ENCODE measurements at places on chromosomes 16 and 17.
A peak's percentile ranks its signal among the peaks of the same experiment; 100 is the strongest.

DNA sequence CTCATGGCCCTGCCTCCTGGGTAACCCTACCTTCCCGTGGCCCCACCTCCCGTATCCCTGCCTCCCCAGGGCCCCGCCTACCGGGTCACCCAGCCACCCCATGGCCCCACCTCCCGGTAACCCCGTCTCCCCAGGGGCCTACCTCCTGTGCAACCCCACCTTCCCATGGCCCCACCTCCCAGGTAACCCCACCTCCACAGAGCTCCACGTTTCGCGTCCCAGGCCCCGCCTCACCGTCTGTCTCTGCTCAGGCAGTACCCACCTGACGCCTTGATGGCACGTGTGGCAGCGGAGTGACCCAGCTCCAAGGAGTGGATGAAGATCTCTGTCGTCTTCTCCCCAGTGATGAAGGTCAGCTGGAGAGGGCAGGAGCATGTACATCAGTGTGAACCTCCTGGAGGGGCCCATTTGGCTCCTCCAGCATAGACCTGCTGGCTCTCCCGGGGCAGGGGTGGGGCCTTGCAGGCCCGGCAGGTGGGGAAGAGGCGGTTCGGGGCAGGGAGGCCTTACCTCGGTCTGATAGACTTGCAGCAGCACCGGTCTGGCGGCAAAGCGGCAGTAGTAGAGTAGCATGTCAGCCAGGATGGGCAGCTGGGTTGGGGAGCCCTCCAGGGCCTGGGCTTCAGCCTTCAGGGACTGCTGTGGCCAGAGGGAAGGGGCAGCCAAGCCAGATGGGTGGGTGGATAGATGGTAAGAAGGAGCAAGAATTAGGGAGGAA lies 18.7 kb upstream of the PIK3R6 start:
- DNase-seq, result no peak

DNA sequence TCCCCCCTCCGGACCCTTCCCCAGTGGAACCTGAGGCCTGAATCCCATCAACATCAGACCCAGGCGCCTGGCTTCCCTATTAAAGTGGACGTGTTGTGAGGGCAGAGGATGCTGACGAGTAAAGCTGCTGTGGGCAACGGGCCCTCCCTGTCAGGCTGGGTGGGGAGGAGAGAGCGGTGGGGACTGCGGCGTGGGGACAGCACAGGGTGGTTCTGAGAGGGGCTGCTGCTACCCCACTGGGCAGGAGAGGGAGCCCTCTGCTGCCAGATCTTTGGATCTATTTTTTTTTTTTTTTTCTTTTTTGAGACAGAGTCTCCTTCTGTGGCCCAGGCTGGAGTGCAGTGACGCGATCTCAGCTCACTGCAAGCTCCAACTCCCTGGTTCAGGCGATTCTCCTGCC lies 5.9 kb downstream of the CA5A start:
- peak; percentile 16 for DNase-seq

DNA sequence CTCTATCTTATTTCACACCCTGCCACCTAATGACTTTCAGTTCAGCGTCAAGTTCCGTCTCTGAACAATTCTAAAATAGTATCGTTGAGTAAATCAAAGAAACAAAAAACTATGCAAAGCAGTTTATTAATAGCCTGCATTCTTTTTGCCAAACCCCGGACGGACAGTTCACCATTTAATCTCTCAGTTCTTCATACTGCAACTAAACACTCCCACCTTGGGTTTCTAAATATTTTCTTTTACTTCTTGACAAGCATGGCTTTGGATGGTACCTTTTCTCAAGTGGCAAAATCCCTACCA lies 1.2 kb downstream of the MYH11 start:
- no peak for DNase-seq

GRCh38 chr17:32493976-32494513 lies 7.3 kb downstream of the CDK5R1 start:
- DNase-seq, result no peak

GRCh38 chr17:50531428-50532025 lies 1.0 kb upstream of the EPN3 start:
- DNase-seq, result no peak

DNA sequence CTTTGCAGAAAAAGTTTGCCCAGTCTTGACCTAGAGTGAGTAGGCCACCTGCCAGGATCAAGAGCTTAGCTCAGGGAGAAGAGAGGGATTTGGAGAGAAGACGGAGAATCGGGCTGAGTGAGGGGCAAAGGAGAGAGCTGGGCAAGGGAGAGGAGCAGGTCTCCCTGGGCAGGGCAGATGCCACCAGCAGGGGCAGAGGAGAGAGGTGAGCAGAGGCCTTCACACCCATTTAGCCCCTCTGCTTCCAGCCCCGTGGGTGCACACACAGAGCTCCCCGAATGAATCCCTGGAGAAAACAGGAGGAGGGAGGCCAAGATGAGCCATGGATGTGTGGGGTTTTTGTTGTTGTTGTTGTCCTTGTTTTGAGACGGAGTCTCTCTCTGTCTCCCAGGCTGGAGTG lies 29.2 kb downstream of the TBX4 start:
- DNase-seq, result no peak

GRCh38 chr17:79630126-79630525 lies 19.3 kb upstream of the RBFOX3 start:
- DNase-seq, result no peak

- peak; percentile 25 for DNase-seq
Measured at GRCh38 chr17:17765359-17766076, 71.3 kb downstream of the SREBF1 start.

DNA sequence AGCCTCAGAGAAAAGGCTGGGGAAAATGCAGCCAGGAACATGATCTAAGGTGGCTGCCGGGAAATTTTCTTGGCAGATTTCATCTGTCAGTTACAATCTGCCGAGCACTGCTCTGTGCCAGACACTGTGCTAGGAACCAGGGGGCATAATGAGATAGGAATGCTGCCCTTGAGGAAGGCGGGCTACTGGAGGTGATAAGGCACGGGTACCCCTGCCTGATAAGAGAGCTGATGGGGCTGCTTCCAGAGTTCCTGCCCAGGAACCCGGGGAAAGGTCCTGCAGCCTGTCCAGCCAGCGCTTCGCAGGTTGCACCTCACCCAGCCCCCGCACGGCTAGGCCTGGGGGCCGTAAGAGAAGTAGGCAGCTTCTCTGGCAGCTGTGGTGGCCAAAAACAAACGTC lies 3.1 kb downstream of the SCNN1G start:
- DNase-seq, result no peak

GRCh38 chr17:19502517-19502916 lies 31.1 kb upstream of the SLC47A1 start:
- no peak for DNase-seq

- DNase-seq, result no peak
Measured at GRCh38 chr17:13478326-13478830, 123.4 kb downstream of the HS3ST3A1 start.

DNA sequence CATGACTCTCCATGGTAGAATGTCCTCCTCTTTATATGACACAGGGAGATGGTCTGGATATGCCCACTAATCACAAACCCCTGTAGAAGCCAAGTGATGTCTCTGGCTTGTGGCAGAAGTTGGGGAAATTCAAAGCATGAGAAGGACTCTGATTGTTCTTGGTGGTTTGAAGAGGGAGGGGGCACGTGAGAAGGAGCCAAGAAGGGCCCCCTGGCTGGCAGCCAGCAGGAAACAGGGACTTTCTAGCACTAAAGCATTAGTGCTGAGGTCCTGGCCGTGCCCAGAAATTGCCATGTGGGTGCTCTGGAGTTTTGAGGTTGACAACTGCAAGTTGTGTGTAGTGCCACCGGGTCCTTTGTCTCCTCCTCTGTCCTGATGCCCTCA lies 199.9 kb downstream of the LGALS9B start:
- no peak for DNase-seq

GRCh38 chr17:489758-490329 lies 137.2 kb upstream of the RPH3AL start:
- DNase-seq, result peak; percentile 66

DNA sequence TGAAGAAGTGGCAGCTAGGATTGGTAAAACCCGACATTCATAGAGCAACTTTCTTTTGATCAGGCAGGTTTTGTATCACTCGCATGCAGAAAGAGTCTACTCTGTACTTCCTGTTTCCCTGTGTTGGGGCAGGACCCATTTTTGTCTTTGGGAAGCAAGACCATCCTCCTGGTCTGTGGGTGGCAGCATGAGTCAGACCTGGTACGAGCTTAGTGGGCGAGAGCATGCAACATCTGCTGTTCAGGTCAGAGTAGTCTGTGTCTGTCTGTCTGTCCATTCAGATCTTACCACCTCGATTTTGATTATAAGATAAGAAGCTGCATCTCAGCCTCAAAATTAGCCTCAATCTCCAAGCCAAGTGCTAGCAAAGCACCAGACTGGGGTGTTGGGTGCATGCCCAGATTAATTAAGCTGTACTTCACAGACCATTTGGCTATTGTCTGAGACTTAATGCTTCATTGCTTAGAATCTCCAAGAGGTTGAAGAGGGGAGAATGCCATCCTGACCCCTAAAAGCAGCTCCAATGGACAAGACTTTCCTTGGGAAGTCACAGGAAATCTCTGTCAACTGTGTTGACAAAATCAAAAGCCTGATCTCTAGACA lies 110.9 kb downstream of the XYLT1 start:
- DNase-seq, result no peak

GRCh38 chr16:1013593-1013900 lies 32.0 kb downstream of the SOX8 start:
- DNase-seq, result no peak

DNA sequence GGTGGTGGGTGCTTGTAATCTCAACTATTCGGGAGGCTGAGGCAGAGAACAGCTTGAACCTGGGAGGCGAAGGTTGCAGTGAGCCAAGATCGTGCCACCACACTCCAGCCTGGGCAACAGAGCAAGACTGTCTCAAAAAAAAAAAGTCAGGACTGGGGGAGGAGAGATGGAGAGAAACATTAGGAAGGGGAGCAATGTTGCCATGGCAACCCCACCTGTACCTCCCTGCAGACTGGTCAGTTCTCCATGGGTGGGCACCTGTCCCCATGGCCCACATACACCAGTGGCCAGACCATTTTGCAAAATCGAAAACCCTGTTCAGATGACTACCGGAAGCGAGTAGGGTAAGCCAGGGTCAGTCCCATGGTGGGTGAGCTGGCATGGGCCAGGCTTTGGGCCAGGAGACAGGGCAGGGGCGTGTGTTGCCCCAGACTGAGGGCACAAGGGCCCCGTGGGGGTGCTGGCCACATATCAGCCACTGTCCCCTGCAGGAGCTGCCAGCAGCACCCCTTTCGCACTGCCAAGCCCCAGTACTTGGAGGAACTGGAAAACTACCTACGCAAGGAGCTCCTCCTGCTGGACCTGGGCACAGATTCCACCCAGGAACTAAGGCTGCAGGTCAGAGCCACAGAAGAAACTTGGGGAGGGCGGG lies 14.0 kb downstream of the TSNAXIP1 start:
- DNase-seq, result no peak

DNA sequence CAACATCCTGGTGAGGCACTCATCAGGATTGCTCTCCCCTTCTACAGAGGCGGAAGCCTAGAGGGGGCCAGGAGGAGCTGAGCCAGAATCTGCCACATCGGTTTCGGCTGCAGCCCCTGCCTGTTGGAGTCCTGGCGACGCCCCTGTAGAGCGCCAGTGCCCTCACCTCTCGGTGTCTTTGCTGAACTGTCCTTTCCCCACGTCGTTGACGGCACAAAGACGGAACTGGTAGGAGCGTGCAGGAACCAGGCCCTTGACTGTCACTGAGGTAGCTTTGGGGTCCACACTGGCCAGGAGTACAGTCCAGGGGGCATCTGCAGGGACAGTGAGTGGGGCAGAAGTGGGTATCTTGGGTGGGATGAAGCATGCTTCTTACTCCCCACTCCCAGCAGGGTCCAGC lies 110.3 kb upstream of the CDC42EP4 start:
- DNase-seq, result no peak

- no peak for DNase-seq
Measured at GRCh38 chr16:1337486-1337885, 4.0 kb downstream of the BAIAP3 start.

GRCh38 chr17:37485938-37486570 lies 3.6 kb upstream of the DUSP14 start:
- DNase-seq, result peak; percentile 40

DNA sequence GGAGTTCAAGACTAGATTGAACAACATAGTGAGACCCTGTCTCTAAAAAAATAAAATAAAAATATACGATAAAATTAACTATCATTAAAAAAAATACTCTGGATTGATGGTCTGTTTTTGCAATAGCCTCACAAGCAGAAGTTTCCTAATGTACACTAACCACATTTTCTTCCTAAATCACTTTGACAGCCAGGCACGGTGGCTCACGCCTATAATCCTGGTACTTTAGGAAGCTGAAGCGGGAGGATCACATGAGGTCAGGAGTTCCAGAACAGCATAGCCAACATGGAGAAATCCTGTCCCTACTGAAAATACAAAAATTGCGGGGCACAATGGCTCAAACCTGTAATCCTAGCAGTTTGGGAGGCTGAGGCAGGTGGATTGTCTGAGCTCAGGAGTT lies 64.7 kb downstream of the HELZ start:
- DNase-seq, result peak; percentile 60

- no peak for DNase-seq
Measured at GRCh38 chr17:27930000-27930399, 36.8 kb upstream of the LYRM9 start.

DNA sequence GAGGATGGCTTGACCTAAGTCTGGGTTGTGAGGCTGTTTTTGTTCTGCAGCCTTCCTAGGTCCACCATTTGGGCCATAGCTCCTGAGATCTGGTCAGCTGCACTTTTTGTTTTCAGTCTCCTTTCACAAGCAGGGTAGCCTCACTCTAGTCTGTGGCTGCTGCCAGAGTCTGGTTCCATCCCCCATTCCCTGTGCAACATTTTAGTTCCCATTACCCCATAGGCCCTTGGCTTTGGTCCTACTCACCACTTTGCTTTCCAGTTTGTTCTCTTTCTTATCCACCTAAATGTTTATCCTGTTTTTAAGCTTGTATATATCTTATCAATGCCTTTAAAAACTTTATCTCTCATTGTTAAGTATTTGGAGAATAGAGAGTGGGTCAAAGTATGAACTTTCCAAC lies 6.5 kb upstream of the XYLT2 start:
- no peak for DNase-seq

- no peak for DNase-seq
Measured at GRCh38 chr17:77737442-77738265, 220.8 kb upstream of the TNRC6C start.

DNA sequence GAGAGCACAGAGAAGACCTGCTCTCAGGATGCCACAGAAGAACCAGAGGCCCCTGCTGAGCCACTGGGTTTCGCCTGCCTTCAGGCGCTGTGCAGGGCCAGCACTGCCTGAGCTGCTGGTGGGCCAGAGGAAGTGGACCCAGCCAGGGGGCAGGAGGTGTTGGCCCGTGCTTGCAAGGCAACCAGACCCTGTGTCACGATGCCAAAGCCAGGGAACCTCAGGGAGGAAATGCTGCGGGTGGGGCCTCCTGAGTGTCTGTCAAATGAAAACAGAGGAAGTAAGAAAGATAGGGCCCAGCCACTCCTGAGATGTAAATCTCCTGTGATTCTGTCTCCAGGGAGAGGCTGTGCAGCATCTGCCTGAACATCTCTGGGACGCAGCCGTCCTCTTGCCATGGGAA lies 58.1 kb upstream of the ADORA2B start:
- DNase-seq, result no peak
